ENCODE measurements at places on chromosomes 5 and 9. TPM values are rescaled to one million over a fixed set of nuclear protein-coding genes. Genes with fewer than 3 reads are reported as not detected.

GRCh38 chr5:160221082-160221481 lies 8.2 kb upstream of the FABP6 start:
- DNase-seq: no peak
- H3K36me3 ChIP-seq: no peaks in the 10 kb centered on the region
- no peak overlapping the region for H3K27ac ChIP-seq
- H3K4me3 ChIP-seq: no peak overlapping the region

DNA sequence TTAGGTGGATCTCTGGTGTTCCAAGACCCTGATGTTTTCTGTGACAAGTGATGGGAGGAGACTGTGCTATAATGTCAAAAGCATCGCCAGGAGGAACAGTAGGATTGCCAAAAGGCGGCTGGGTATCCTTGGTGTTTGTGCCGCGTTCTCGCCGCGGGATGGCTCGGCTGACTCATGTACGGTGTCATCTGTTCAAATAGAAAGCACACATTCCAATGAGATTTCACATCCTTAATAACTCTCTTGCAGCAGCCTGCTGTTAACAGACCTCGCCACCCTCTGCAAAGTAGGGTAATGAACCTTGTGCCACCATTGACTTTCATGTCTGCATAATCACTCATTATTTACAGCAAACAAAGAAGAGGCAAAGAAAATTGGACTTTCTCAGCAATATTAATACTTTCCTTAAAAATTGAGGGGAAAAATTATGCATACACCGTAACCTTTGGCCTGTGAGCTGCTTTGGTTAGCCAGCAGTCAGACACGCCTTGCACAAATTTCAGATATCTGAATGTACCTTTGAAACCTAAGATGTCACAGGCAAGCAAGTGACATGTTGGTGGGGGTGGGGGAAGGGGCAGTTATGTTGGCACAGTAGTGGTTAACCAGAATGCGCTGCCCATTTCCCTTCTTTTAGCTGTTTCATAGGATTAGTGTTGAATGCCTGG lies 289.4 kb downstream of the EFNA5 start:
- no peaks in the 10 kb centered on the region for H3K36me3 ChIP-seq
- H3K4me1 ChIP-seq: no peaks in the 10 kb centered on the region
- no peaks in the 10 kb centered on the region for H3K27me3 ChIP-seq
- H3K27ac ChIP-seq: no peak overlapping the region

The HNRNPH1 gene
- total RNA-seq: 561 TPM

DNA sequence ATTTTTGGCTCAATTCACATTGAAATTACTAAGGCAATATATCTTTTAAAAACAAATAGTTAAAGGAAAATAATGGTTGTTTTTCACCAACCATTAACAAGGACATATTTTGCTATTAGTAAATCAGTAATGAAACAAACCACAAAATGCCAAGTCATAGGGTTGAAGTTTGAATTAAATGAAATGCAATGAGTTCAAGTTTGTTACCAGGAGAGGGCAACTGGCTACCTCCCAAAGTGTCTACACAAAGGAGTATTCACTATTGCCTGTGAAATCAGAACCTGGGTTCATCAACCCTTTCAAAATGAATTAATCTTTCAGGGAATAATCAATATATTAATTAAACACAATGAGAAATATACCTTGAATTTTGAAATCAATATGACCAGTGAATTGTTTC lies 138.4 kb upstream of the DMRTA1 start:
- no peak for DNase-seq
- H3K36me3 ChIP-seq: no peaks in the 10 kb centered on the region
- H3K27ac ChIP-seq: no peak overlapping the region
- H3K27me3 ChIP-seq: no peaks in the 10 kb centered on the region
- H3K4me3 ChIP-seq: no peak overlapping the region

The CD14 gene
- total RNA-seq: 0.47 TPM

- no peak overlapping the region for H3K4me3 ChIP-seq
- no peak overlapping the region for H3K27ac ChIP-seq
- H3K27me3 ChIP-seq: no peaks in the 10 kb centered on the region
- no peaks in the 10 kb centered on the region for H3K36me3 ChIP-seq
- no peaks in the 10 kb centered on the region for H3K4me1 ChIP-seq
Measured at GRCh38 chr9:117092582-117092981, 322.3 kb downstream of the ASTN2 start.

DNA sequence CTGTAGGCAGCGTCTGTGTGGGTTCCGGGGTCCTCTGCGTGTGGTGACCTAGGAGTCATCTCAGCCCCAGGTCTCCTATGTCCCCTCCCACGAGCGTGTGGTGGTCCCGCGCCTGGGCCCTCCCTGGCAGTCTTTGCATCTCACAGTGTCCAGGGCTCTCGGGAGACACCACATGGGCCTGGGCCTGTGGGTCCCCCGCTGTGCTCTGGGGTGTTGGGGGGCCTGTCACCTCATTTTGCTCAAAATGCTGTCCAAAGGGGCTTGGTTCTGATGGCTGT lies 27.1 kb downstream of the CEP72 start:
- H3K4me3 ChIP-seq: no peak overlapping the region
- peaks cover 99% of the 10 kb centered on the region for H3K36me3 ChIP-seq
- no peak overlapping the region for H3K27ac ChIP-seq
- no peaks in the 10 kb centered on the region for H3K27me3 ChIP-seq
- H3K4me1 ChIP-seq: peaks cover 7% of the 10 kb centered on the region
- no peak for DNase-seq

GRCh38 chr9:105438141-105438806 lies 9.6 kb upstream of the FSD1L start:
- no peak for DNase-seq
- no peak overlapping the region for H3K4me3 ChIP-seq
- H3K27me3 ChIP-seq: no peaks in the 10 kb centered on the region

- no peaks in the 10 kb centered on the region for H3K4me1 ChIP-seq
- H3K4me3 ChIP-seq: no peak overlapping the region
- no peaks in the 10 kb centered on the region for H3K36me3 ChIP-seq
- no peak overlapping the region for H3K27ac ChIP-seq
- H3K27me3 ChIP-seq: no peaks in the 10 kb centered on the region
Measured at GRCh38 chr9:15142878-15143534, 164.0 kb downstream of the TTC39B start.

GRCh38 chr5:101084353-101084752 lies 181.3 kb upstream of the ST8SIA4 start:
- DNase-seq: no peak
- H3K27me3 ChIP-seq: no peaks in the 10 kb centered on the region
- peak overlapping the region; percentile 60 for H3K27ac ChIP-seq
- H3K4me3 ChIP-seq: no peak overlapping the region
- H3K4me1 ChIP-seq: no peaks in the 10 kb centered on the region

- H3K27ac ChIP-seq: peak within 1 kb of the TSS; percentile 94
- peak within 1 kb of the TSS; percentile 31 for H3K4me3 ChIP-seq
- peaks cover 23% of the 10 kb centered on the region for H3K36me3 ChIP-seq
- peak; percentile 81 for DNase-seq
- peaks cover 31% of the 10 kb centered on the region for H3K4me1 ChIP-seq
- no peaks in the 10 kb centered on the region for H3K27me3 ChIP-seq
Measured at GRCh38 chr9:35812025-35812602, at the start of gene SPAG8. SPAG8 (minus strand) TSS chr9:35812262; CDS start chr9:35812147, 115 bp downstream.

DNA sequence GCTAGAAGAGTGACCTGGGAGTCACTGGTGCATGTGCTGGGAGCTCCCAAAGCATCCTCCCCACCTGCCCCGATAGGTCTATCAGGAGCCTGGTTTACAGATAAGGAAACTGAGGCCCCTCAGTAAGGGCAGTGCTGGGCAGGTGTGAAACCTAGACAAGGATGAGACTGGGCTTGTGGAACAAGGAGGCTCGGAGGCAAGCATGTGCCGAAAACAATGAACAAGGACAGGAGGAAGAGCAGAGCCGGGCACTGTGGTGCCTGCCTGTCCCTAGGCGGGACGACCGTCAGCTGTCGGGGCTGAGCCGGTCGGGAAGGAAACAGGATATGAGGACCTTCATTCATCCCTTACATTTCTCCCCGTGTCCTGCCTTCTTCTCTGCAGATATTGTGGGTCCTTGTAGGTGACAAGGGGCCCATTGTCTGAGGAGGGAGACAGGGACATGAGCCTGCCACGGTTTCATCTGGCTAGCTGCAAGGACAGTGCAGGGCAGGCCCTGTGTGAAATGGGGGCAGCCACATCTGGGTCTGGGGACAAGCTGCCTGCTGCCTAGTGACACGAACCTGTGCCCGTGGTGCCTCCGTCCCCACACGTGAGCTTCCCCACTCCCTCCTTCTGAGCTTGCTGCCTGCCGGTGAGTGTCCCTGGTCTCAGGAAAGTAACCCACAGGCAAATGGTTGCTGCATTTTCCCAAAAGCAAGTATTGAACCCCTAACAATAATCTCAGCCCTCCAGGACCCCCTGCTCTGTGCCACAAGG lies 18.6 kb downstream of the FGD3 start:
- H3K27me3 ChIP-seq: peaks cover 20% of the 10 kb centered on the region
- no peaks in the 10 kb centered on the region for H3K36me3 ChIP-seq
- no peak for DNase-seq
- H3K4me1 ChIP-seq: peaks cover 11% of the 10 kb centered on the region

DNA sequence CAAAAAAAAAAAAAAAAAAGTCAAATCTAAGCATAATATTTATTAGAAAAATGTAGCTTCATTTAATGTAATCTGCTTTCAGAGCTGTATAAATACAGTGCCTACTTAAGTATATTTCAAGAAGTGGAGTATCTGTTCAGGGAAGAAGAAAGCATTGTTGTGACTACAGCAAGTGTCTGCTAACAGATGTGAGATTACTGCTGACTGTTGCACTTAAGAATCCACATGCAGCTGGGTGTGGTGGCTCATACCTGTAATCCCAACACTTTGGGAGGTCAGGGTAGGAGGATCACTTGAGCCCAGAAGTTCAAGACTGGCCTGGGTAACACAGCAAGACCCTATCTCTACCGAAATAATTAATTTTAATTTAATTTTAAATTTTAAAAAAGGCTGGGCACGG lies 19.0 kb downstream of the KDM3B start:
- H3K36me3 ChIP-seq: peaks cover 37% of the 10 kb centered on the region
- H3K27ac ChIP-seq: no peak overlapping the region
- H3K4me1 ChIP-seq: peaks cover 16% of the 10 kb centered on the region

- no peak overlapping the region for H3K4me3 ChIP-seq
- no peak for DNase-seq
- no peaks in the 10 kb centered on the region for H3K36me3 ChIP-seq
- H3K27me3 ChIP-seq: no peaks in the 10 kb centered on the region
- H3K27ac ChIP-seq: no peak overlapping the region
Measured at GRCh38 chr5:118789366-118789765, 199.0 kb downstream of the DTWD2 start.

- peaks cover 13% of the 10 kb centered on the region for H3K27me3 ChIP-seq
- no peak for DNase-seq
- no peak overlapping the region for H3K27ac ChIP-seq
- H3K4me3 ChIP-seq: no peak overlapping the region
- H3K36me3 ChIP-seq: no peaks in the 10 kb centered on the region
Measured at GRCh38 chr5:36584009-36584875, 22.2 kb upstream of the SLC1A3 start.

DNA sequence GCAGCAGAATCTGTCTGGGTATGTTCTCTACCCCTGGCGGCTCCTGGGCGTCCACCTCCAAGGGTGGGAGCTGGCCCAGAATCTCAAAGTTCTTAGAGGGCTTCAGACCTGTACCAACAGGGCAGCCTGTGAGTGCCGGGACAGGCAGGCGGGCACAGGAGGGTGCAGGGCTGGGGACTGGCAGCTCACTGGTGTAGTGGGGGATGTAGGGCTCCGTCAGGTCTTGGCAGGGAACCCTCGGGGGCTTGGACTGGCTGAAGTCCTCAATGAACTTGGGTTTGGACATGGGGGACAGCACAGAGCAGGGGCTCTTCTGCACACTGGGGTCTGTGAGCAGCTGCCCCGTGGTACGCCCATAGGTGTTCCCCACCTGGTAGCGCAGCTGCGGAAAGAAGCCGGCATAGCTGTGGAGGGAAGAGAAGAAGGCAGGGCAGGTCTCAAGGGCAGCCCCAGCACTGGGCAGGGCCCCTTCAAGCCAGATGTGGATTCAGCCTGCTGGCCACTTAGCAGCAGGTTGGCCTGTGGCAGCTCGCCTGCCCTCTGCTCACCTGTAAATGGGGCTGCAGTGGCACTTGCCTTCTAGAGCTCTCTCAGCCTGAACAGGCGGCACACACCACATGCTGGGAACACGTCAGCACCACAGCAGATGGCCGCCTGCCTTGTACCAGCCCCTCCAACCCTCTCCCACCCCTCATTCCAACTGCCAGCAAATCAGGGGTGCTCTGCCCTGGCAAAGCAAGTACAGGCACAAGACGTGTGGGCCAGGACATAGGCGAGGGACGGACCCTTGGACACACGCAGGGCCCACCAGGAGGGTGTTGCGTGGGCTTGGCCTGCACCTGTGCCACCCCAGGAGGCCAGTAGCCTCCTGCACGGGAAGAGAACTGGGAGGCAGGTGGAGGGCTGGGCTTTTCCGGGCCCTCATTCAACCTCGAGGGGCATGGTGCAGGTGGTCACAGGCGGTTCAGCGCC lies 4.6 kb downstream of the TUBB4B start:
- H3K27me3 ChIP-seq: no peaks in the 10 kb centered on the region
- H3K27ac ChIP-seq: no peak overlapping the region
- H3K36me3 ChIP-seq: peaks cover 26% of the 10 kb centered on the region
- DNase-seq: no peak
- H3K4me3 ChIP-seq: no peak overlapping the region
- peaks cover 67% of the 10 kb centered on the region for H3K4me1 ChIP-seq

The CDH9 gene
- not detected for total RNA-seq

- H3K27me3 ChIP-seq: no peaks in the 10 kb centered on the region
- no peak overlapping the region for H3K27ac ChIP-seq
- no peaks in the 10 kb centered on the region for H3K36me3 ChIP-seq
- H3K4me1 ChIP-seq: no peaks in the 10 kb centered on the region
Measured at GRCh38 chr5:39846144-39846543, 421.4 kb upstream of the DAB2 start.

- H3K4me3 ChIP-seq: no peak overlapping the region
- no peaks in the 10 kb centered on the region for H3K27me3 ChIP-seq
- DNase-seq: no peak
- H3K4me1 ChIP-seq: no peaks in the 10 kb centered on the region
- no peaks in the 10 kb centered on the region for H3K36me3 ChIP-seq
- H3K27ac ChIP-seq: no peak overlapping the region
Measured at GRCh38 chr9:18256568-18256967, 217.4 kb upstream of the ADAMTSL1 start.

The STPG3 gene
- total RNA-seq: not detected

DNA sequence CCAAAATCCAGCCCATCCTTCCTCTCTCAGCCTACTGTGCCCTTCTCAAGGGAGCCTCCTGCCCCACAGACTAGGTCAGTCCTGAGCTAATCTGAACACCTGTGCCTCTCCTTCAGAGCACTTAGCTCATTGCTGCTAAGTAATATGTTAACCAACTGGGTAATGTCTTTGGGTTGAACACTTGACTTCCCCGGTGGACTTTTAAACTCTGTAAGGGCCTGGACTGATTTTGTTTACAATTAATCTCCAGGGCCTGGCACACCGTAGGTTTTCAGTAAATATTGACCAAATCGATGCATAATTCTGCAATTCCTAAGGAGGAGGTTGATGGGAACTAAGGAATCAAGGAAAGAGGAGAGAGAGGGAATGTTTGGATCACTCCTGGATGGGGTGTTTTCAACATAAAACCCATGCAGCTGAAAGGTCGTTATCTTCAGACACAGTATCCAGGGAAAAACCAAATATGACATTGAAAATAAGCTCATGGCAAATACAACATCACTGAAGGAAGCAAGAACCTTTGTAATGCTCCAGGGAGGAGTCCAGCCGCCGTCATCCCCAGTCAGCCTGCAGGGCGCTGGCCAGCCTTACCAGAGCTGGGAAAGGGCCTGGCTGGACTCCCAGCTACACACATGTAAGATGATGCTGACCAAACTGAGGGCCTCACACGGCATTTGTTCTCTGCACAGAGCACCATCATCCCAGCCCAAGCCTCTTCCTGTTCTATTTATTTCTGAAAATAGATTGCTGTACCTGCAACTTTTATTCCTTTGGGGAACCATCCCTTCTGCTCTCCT lies 166.3 kb downstream of the C5orf15 start:
- peaks cover 17% of the 10 kb centered on the region for H3K27me3 ChIP-seq
- H3K4me1 ChIP-seq: no peaks in the 10 kb centered on the region
- H3K36me3 ChIP-seq: no peaks in the 10 kb centered on the region

Measured in K562 (cell line).